ENCODE measurements at places on chromosomes 12 and 14. TPM values are rescaled to one million over a fixed set of nuclear protein-coding genes. Genes with fewer than 3 reads are reported as not detected.

Gene ZDHHC22
- not detected for total RNA-seq

DNA sequence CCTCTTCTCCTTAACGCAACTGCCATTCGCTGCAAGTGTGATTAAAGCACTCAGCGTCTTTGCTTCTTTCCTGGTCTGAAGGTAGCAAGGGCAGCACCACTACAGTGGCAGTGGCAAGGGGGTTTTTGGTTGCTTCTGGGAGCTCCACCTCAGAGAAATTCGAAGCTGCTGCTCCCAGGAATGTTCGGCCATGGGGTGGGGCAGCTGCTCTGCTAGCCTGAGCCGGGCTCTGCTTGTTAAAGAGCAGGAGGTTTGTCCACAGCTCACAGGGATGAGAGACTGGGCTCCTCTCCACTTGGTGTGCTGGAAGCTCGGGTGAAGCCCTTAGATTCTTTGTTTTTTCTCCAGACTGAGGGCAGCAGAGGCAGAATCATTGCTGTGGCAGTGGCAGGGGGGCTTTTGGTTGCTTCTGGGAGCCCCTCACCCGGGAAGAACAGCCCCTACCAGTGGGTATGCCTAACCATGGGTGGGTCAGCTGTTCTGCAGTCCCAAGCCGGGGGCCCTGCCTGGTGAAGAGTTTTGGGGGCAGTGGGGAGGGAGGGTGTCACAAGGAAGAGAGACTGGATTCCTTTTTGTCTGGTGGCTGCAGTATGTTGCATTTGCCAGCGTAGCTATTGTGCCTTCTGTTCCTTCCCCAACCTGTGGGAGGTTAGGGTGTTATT is 340.2 kb downstream of the AEBP2 start:
- DNase-seq = no peak

- DNase-seq = no peak
These were observed 53.4 kb downstream of the SRGAP1 start for GRCh38 chr12:63897931-63898330.

DNA sequence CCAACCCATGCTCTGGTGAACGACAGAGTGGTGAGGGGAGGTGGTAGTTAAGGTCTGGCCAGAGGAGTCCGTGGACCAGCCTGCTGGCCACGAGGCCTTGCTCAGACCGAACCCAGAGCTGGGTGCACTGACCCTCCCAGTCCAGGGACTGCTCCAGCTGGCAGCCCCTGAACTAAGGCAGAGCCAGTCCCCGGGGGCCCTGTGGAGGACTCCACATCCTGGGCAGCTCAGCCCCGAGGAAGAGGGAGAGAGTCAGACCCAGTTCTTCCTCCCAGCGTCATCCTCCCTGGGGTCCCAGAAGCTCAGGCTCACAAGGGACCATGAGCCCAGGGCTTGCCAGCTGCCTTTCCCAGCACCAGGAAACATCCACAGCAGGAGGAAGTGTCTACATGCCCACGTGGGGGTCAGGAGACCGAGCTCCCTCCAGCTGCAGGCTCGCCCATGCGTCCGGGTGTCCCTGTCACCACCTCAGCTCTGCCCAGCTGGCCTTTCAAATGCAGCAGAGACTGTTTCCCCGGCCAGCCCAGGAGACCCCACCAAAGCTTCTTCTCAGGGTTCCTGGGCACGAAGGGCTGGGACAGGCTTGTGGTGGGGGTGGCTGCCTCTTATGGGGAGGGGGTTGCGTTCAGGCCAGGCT is 194.4 kb downstream of the KIF26A start:
- DNase-seq = no peak

DNA sequence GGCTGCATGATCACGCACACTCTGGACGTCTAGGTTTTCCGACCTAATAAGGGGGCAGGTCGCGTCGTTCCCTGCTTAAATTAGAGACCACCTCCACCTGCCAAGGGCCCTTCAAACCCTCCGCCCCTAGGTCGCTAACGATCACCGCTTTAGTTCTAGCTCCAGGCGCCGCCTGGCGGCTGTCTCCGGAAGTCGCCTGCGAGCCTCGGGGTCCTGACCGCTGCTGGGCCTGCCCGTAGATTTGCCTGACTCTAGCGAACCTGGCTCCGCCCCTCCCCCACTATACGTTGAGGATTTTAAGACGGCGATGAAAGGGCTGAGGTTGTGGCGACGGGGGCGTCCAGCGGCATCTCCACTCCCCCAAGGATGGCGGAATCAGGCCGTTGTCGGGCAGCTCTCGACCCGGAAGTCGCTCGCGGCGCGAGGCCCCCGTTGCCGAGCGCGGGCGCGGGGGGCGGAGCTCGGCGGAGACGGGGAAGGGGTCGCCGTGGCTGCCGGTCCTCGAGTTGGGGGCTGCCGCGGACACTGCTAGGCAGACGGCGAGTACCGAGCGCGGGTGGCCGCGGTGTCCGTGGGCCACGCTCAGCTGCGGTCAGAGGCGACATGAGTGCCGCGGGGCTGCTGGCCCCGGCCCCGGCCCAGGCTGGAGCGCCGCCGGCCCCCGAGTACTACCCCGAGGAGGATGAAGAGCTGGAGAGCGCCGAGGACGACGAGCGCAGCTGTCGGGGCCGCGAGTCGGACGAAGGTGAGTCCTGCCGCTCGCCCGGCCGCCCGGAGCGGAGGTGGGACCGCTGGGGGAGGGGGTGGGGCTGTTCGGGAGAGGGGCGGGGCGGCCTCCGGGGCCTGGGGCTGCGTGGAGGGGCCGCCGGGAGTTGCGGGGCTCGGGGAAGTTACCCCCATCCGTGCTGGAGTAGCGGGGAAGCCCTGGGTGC is at the start of gene SUDS3:
TSS of gene SUDS3 (plus strand) at position 467 of the 932 bp plus-strand sequence. CDS start at position 604, 137 bp downstream.
- peak; percentile 89 for DNase-seq

Gene SLC10A1
- total RNA-seq = not detected

- no peak for DNase-seq
These were observed 2.1 kb downstream of the BICD1 start for GRCh38 chr12:32108787-32109186.

Gene CCDC177
- total RNA-seq = 0.08 TPM

Gene NAP1L1
- 584 TPM for total RNA-seq

Gene TRHDE
- total RNA-seq = not detected

Gene TAS2R50
- 1.7 TPM for total RNA-seq

- DNase-seq = no peak
These were observed 408.5 kb downstream of the ZFP36L1 start for GRCh38 chr14:68384335-68384734.

DNA sequence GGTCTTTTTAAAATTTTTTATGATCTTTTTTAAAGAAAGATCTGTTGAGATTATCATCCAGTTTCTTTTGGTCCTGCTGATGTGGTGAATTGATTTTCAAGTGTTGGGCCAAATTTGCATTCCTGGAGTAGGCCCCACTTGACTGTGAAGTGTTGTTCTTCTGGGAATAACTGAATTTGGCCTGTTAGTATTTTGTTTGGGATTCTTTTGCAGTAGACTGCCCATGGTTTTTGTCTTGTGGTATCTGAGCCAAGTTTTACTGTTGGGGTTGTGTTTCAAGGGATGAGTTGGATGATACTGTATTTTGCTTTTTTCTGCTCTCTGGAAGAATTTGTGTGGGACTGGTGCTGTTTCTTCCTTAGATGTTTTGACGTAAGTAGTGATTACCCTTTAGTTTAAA is 4.0 kb upstream of the SYCP3 start:
- DNase-seq = no peak

DNA sequence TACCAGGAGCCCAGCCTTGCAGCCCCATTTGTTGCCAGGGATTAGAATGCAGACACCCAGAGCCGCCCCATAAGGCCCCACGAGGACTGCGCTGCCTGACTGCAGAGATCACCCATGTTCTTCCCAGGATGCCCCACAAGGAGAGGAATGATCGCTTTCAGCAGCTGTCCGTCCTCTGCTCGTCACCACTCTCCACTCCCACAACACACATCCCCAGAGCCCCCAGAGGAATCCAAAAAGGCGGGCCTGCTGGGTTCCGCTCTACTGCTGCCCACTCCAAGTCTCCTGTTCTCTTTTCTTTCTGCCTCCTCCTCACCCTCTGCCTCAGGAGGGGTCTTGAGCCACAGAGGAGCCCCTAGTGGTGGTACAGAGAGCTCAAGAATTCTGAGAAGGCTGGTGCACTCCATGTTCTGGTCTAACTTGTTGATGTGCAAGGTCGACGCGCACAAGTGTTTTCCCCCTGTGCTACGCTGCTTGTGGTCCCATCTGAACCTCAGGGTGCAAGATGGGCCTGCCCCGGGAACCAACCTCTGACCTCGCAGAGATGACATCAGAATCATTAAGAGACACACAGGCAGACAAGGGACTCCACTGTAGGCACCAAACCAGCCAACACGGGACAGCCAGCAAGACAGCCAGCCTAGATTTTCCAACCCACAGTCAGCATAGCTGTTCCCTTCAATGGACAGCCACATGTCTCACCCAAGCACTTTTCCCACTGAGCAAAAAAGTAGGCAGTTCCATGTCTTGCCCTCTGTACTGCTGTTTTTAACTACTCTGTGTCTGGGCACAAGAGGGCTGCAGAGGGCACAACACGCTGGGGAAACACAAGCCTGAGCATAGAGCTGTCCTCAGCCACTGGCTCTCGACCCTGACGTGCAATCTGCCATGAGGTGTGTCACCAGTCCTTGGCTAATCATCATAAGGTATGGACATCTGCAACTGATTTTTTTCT is 29.9 kb downstream of the PXN start:
- no peak for DNase-seq

GRCh38 chr14:34013721-34014060 is 62.8 kb upstream of the EGLN3 start:
- no peak for DNase-seq

DNA sequence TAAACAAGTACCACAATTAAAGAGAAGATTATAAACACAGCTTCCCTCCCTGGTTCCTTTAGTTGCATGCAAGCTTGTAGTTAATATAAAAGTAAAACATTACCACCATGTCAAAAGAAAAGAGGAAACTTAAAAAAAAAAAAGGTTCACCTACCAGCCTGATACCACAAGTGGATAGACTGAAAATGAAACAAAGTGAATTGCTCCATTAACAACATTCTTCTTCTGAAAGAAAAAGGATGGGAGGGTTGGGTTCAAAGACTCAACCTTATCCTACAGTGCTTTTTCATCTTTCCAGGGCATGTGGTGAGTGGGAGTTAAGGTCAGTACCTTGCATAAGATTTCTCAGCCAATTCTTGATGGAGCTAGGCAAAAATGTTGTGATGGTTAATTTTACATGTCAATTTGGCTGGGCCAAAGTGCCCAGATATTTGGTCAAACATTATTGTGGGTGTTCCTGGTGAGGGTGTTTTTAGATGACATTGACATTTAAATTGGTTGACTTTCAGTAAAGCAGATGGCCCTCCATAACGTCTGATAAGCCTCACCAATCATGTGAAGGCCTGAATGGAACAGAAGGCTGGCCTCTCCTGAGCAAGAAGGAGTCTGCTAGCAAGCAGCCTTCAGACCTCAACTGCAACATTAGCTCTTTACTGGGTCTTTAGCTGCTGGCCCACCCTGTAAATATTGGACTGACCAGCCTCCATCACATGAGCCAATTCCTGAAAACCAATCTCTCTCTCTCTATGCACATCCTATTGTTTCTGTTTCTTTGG is 28.8 kb downstream of the VCPKMT start:
- DNase-seq = no peak

DNA sequence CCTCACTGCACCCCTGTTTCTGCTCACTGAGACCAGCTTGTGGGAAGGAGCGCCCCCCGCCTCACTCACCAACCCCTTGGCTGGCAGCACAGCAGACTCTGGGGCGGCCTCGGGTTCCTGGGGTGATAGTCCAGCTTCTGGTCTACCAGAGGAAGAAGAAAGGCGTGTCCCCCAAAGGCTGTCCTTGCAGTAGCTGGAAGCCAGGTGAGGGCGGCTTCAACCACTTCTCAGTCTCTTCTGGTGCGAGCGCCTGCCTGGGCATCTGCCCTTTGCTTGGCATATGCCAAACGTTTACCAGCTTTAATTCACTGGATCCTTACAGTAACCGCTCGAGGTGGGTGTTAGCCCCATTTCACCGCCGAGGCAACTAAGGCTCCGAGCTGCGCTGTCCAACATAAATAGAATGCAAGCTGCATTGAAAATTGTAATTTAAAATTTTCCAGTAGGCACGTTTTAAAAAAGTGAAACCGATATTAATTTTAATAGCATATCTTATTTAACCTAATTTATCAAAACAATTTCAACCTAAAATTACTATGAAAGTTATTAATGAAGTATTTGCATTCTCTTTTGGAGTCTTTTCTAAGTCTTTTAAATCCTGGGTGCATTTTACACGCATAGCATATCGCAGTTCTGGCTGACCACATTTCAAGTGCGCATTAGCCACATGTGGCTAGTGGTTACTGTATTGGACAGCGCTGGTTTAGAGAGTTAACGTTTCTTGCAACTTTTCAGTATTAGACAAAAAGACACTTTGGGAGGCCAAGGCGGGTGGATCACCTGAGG is 872 bp downstream of the FAM177A1 start:
- DNase-seq = no peak

GRCh38 chr14:68820536-68820935 is 27.7 kb upstream of the ZFP36L1 start:
- no peak for DNase-seq

DNA sequence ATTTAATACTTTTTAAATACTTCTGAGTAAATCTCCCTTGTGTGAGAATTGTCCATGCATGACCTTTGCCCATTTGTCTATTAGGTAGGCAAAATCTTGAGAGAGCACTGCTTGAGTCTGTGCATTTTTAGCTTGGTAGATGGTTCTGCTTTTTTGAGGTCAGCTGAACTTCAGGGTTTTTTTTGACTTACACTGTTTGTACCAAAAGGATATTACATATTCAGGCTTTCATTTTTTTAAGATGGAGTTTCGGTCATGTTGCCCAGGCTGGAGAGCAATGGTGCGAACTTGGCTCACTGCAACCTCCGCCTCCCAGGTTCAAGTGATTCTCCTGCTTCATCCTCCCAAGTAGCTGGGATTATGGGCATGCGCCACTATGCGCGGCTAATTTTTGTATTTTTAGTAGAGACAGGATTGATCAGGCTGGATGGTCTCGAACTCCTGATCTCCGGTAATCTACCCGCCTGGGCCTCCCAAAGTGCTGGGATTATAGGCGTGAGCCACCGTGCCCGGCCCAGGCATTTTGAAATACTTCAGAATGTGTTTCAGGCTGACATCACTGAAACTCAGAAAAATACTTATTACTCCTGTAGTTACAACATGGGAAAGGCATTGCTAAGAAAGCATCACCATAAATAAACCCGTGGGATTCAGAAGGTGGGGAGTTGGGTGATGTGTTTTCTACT is 11.1 kb downstream of the RASSF3 start:
- DNase-seq = no peak
